ENCODE measurements at places on chromosomes 2 and 18.

DNA sequence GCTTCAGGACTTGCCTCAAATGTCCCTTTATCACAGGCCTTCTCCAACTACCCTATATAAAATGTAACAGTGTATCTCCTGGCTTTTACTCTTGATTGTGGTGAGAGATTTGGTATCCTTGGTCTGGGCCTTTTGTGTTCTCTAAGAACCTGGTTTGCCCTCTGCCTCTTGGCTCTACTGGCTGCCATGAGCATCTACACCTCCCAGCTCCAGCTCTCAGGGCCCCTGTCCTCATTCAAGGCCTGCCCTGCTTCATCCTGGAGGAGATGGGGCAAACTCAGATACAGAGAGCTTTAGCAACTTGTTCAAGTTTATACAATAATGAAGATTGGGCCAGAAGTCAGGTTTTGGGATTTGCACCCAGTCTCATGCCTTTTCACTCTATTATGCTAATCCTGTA, 45.0 kb downstream of the QPCT start:
- DNase-seq, result no peak

- no peak for DNase-seq
These were observed 21.5 kb upstream of the CAB39 start for GRCh38 chr2:230691005-230691647.

DNA sequence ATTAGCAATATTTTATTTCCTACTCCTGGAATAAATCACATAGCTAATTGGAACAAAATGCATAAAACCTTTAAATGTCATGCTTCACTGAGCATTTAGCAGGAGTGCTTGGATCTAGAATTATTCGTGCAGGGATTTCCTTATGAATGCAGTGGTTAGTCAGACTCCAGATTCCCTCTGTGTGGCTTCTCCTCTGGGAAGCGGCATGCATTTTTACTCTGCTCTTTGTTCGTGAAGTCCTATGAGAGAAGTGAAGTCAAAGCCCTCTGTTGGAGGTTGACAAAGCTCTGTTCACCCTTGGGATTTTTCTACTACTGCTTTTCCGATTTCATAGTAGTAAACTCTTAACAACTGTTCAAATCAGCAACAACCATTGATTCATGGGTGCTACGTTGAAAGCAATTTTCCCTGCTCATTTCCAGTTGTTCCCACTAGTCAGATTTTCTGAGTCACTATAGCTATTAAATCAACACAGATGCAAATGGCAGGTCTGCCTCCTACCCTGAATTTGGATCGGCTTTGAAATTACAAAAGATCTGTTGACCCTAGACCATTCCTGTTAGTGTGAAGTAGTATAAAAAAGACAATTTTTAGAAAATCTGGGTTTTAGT, 461.7 kb downstream of the STK39 start:
- no peak for DNase-seq

GRCh38 chr18:61946449-61946848, 53.6 kb upstream of the RNF152 start:
- DNase-seq, result no peak

GRCh38 chr2:187698374-187699110, 144.3 kb upstream of the TFPI start:
- DNase-seq, result no peak

DNA sequence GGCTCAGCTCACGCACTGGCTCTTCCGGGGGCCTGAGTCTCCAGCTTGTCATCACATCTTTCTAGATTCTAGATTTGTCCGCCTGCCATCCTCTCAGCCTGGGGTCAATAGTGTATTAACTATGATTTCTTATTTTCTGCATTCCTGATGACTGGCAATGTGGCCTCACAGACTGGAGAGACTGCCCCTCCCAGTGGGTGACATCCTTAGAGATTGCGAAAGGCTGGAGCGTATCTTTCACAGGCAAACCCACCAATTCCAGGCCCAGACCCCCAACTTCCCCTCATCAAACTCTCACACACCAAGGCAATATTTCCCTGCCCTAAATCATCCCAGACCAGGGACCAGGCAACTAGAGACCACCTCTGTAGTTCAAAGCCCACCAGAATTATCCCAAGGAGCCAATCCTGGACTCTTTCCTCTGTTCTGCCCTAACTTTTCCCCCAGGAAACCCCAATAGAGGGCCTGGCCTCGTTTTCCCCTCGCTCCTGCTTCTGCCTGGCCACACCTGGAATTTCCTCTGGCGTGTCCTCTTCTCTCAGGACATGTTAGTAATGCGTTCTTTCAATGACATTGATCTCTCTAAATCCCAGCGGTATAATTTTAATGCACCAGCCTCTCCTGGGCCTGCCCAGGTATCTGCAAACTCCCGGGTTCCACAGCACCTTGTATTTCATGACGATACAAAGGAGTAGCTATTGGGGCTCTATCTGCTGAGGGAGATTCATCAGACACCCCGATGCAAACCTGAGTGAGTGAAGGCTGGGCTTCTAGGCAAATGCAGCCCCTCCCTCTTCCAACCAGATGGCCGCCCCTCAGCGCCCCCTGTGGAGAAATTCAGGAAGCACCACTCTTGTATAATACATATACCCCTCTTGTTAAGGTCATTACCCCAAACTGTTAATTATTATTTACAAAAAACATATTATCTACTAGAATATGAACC, 2.4 kb upstream of the KCNF1 start:
- no peak for DNase-seq

DNA sequence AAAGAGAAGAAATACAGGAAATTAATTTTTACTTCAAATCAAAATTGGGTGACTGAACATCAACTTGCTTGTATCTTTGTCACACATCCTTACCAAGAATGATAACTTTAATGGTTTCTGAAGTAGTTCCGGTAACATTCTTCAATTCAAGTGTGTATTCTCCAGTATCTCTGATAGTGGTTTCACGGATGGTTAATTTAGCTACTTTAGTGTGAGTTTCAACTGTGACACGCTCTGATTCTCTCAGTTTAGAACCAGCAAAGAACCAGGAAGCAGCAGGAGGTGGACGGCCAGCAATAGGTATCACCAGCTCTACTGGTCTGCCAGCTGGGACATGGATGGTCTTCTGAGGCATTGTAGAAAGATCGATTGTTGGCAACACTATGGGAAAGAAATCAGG, 62.3 kb downstream of the PLEKHA3 start:
- DNase-seq, result no peak

DNA sequence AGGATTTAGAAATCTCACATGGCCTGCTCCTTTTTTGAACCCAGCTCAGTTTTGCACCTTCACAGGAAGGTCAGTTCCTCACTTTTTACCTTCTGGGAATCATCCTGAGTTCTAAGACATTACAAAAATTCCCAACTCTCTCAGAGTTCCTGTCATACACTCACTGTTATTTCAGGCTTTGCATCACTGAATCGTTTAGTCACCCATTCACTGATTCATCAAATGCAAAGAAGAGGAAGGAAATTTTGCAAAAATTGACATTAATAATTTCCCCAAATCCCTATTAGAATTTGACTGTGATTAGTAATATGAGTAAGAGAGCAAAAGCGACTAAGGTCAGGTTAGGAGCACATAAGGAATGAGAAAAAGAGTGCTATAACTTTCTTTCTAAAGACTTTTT, 197.5 kb downstream of the PDE1A start:
- no peak for DNase-seq

- no peak for DNase-seq
These were observed 9.2 kb upstream of the CD28 start for GRCh38 chr2:203697190-203697589.

DNA sequence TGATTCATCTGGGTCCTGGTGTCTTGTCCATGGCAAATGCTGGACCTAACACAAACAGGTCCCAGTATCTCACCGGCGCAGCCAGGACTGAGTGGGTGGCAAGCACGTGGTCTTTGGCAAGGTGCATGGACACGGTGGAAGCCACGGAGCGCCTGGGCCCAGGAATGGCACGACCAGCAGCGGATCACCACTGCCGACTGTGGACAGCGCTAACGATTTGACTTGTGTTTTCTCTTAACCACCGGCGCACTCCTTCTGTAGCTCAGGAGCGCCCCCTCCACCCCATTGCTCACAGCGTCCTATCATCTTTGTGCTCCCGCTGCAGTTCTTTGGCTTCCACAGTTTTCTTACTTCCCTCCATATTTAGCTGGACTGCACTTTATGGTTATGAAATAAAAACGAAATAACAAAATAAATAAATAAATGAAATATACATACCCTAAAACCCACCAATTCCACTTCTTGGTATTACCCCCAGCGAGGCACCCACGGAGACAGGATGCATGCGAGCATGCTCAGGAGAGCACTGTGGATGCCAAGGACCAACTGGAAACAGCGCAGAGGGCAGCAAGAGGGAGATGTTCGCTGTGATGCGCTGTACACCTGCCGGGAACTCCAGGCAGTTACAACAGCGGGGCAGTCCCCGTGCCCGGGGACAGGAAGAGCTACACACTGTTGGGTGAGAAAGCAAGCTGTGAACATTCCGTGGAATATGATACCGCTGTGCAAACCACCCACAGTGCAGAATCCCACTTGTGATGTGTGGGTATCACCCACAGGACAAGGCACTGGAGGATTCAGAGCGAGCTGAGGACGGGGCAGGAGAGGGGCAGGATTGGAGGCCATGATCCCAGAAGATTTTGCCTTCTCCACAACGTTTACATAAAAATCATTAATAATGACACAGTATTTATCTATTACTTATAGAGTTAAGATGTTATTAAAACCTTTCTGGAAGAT, 7.0 kb upstream of the CIDEA start:
- no peak for DNase-seq

DNA sequence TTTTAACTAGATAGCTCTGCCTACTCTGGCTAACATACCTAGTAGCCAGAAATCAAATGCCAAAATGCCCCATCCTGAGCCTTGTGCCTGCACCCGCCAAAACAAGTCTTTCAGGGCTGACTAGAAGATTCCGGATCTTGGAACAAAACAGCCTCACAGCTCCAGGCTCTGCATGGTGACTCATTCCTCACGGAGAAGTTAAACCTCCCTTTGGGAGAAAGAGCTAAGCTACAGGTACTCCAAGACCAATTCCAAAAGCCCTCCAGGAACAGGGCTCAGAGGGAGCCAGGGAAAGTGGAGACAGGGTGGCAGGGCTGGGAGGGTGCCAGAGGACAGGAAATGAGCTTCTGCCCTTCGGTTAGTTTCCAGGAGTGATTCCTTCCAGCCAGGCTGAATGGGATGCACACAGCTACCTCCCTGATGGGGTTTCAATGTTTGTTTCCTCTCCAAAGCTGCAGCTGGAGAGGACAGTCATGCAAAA, 295.6 kb downstream of the TNS1 start:
- DNase-seq, result no peak

DNA sequence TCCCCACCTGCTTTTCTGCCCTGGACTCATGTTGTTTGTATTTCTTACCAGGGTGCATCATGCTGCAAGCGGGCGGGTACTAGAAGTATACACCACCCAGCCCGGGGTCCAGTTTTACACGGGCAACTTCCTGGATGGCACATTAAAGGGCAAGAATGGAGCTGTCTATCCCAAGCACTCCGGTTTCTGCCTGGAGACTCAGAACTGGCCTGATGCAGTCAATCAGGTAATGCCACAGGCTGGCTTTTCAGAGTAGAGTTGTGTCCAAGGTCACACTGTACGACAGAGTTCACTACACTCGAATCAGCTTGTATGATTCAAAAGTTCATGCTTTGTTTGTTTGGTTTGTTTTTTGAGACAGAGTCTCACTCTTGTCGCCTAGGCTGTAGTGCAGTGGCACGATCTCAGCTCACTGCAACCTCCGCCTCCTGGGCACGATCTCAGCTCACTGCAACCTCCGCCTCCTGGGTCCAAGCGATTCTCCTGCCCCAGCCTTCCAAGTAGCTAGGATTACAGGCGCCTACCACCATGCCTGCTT, 19.4 kb downstream of the SRSF7 start:
- DNase-seq, result no peak

DNA sequence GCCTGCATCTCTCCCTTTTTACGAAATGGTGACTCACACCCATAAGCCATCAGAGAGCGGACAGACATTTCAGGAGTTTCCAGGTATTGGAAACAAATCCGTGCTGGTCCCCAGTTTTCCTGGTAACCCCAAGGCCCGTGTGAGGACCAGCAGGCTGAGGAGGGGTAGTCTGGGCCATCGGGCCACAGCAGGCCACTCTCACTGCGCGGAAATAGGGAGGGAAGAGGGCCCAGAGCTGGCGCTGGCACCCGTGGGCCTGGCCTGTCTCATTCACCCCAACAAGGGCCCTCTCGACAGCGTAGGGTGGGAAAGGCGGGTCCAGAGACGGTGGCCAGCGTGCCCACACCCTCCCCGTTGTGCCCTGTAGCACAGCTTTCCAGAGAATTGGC, 13.7 kb upstream of the FAHD2A start:
- DNase-seq, result no peak

GRCh38 chr2:241851325-241852115, 7.2 kb downstream of the PDCD1 start:
- no peak for DNase-seq

- DNase-seq, result no peak
These were observed 176.4 kb downstream of the ALK start for GRCh38 chr2:29744976-29745375.

- DNase-seq, result no peak
These were observed 213.0 kb upstream of the RAB12 start for GRCh38 chr18:8396254-8396653.

GRCh38 chr2:190982262-190983034, 31.5 kb downstream of the STAT1 start:
- DNase-seq, result no peak

GRCh38 chr2:188720811-188721605, 253.2 kb upstream of the COL3A1 start:
- no peak for DNase-seq

- no peak for DNase-seq
These were observed at the start of gene POU3F3 for GRCh38 chr2:104853534-104854497. Gene POU3F3, plus strand, starts transcription at chr2:104854115. Its CDS starts 1,396 bp downstream, at chr2:104855511.

DNA sequence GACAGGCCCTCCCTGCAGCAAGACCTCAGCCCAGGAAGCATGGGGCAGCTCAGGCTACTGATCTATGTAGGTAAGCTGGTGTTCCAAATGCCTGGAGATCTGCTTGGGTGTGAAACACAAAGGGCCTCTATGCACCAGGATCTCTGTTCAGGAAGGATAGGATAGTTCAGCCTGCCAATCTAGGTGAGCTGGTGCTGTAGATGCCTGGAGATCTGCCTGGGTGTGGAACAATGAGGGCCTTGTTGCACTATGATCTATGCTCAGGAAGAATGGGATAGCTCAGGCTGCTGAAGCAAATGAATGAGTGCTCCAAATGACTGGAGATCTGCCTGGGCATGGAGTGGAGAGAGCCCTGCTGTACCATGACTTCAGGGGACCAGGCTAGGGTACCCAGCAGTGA, 48.9 kb upstream of the MYL1 start:
- no peak for DNase-seq

DNA sequence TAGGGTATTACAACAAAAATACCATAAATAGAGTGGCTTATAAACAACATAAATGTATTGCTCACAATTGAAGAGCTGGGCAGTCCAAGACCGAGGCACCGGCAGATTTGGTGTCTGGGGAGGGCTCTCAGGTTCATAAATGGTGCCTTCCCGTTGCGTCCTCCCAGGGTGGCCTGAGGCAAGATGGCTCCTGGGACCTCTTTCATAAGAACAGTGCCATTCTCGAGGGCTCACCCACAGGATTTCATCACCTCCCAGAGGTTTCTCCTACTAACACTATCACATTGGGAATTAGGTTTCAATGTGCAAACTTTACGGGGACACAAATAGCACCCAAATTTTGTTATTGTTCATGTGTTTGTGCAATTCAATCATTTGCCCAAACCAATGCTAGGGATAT, 793.5 kb upstream of the HS6ST1 start:
- DNase-seq, result no peak

- no peak for DNase-seq
These were observed 72.7 kb downstream of the TWIST2 start for GRCh38 chr2:238920601-238921001.

- DNase-seq, result no peak
These were observed 5.8 kb downstream of the ASIC4 start for GRCh38 chr2:219520079-219520478.

- no peak for DNase-seq
These were observed 18.5 kb downstream of the WDPCP start for GRCh38 chr2:63569740-63570139.

- DNase-seq, result no peak
These were observed 11.8 kb downstream of the CRACDL start for GRCh38 chr2:98924038-98924830.

Measured in esophagus squamous epithelium (tissue), 5 donors.